ENCODE measurements at places on chromosomes 6 and 20.

GRCh38 chr20:63492982-63493381 lies 5.9 kb downstream of the EEF1A2 start:
- DNase-seq: no peak

DNA sequence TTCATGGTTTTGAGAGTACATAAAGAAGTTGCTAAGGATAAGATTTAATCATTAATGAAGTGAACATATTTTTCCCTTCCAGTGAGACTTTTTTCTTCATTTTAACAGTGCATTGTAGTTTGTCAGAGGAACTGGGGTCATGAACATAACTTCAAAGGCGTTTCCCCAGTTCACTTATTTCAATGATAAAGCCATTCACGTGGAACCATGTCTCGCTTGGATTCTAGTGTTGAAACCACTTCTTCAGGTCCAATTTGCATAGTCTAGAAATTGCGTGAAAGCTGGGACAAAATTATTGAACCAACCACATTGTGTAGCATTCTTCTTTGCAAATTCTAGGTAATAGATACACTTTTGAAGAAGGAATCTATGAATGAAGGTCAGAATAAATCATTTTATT lies 197.0 kb downstream of the CLIC5 start:
- no peak for DNase-seq

- DNase-seq: no peak
Measured at GRCh38 chr6:167547751-167548150, 222.9 kb downstream of the TTLL2 start.

DNA sequence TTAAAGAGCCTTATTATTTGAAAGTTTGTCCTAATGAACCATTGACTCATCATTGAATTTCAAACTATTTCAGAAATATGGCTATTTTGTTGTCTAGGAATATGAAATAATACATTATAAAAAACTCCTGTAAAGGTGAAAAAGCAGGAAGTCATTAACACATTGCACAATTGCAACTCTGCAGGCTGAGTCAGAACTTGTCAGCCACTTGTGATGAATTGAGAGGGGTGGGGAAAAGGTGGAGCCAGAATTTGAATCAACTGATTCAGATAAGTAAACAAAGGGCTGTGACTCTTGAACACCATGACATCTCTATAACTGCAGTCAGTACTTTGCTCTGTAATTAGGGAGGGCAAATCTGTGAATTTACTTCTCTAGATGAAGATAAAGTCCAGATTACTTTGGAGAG lies 6.0 kb downstream of the C6orf141 start:
- no peak for DNase-seq

- no peak for DNase-seq
Measured at GRCh38 chr6:161407581-161407980, 133.7 kb upstream of the AGPAT4 start.

DNA sequence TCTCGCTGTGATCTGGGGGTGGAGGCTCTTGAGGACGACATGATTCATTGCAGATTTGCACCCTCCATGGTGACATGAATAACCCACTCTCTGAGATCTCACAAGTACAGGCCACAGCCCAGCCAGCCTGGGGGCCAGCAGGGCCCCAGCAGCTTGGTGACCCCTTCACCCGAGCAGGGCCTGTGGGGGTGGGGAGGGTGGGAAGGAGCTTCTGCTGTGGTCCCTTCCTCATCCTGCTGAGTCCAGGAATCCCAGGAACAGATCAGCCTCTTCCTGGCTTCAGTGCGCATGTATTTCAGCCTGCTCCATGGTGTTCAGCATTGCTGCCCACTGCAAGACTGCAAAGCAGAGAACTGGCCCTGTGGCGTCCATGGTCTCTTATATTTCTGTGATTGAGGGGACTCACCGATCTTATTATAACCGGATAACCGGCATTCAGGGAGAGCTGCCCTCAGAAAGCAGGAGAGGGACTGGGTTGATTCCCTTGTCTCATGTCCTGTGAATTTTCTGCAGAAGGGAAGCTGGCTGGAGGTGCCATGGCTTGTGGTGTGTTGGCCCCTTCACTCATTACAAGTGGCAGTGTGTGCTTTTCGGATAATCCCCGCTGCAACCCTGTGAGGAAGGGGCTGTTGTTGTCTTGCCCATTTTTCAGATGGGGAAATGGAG lies 118.8 kb upstream of the FRMD1 start:
- DNase-seq: no peak

DNA sequence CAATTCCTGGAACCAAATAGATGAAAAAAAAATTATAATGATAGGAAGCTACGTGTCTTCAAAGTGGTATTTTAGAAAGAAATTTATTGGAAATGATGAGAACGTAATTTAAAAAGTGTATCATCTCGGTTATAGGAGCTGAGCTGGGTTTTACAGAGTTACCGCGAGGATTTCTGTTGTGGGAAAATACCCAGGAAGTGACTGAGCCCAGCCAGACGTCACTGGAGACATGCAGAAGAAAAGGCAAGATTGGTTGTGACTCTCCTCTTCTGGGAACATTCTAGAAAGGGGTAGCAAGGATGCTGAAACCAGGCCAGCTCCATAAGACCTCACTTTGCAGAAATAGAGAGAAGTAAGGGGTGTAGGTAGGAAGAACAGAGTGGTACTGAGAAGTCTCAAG lies 95.9 kb upstream of the ADGRF1 start:
- DNase-seq: no peak

DNA sequence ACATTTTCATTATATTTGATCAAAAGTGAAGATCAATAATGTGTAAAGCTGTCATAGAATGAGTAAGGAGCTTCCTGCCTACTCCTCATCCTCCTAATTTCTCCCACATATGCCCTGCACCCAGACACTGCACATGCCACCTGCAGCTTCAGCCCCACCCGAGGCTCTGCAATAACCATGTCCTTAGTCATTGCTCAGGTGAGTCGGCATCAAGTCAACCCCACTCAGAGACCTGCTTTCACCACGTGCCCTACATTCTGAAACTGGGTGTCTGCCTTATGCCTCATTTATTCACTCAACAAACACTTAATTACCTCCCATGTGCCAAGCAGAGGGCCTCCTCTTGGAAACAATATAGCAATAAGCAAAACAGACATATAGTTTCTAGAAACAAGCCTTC lies 15.4 kb upstream of the TNFAIP3 start:
- DNase-seq: no peak

GRCh38 chr6:98516206-98516605 lies 318.2 kb upstream of the POU3F2 start:
- DNase-seq: no peak

DNA sequence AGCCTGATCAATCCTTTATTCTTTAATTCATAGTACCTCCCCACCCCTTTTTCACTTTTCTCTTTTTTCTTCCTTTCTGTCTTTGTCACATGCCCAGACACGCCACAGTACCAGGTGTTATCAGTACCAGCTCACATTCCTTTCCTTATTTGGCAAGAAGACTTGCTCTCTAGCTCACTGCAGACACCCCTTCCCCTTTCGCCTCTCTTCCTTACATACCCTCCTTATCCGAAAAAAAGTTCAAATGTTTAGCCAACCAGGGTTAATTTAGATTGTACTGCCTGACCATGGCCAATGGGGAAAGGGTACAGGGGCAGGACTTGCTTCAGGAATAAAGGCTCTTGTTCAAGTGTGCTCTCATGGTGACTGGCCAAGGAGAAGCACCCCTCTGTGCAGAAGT lies 9.3 kb upstream of the SIRPB2 start:
- no peak for DNase-seq

DNA sequence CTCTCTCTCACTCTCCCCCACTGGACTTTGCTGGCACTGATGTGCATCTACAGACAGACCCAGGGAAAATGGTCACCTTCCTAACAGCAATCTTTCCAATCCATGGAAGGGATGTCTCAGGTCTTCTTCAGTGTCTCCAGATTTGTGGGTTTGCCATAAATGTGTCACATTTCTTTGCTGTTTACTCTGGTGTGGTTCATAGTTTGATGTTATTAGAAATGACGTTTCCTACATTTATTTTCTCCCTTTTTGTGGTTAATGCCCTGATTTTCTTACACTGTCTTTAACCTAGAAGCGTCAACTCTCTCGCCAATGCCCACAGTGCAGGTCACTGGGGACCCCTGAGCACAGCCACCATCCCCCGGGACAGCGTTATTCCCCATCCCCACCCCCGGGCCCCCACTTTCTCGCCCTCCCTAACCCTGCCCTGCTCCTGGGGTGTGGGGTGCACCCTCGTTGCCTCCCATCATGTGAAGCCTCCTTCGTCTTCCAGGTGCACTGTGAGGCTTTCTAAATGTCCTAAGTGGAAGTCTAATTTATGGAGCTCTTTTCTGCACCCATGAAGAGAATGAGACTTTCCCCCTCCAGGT lies 86.5 kb downstream of the YTHDF1 start:
- DNase-seq: no peak

DNA sequence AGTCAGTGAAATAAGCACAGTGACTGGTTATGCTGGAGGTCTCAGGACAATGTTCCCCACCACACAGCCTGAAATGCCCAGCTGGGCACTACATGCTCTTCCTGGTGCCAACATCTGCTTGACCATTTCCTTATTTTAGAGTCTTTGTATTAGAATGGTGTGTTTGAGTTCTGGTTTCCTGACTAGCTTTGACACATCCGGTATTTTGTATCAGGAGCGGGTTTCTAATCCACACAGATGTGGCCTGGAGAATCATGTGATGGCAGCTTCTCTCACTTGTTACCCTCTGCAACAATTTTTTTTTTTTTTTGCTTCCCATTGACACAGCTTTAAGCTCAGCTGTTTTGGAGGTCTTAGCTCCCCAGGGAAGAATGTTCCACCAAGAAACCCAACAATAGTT lies 164.5 kb upstream of the CST7 start:
- DNase-seq: no peak

DNA sequence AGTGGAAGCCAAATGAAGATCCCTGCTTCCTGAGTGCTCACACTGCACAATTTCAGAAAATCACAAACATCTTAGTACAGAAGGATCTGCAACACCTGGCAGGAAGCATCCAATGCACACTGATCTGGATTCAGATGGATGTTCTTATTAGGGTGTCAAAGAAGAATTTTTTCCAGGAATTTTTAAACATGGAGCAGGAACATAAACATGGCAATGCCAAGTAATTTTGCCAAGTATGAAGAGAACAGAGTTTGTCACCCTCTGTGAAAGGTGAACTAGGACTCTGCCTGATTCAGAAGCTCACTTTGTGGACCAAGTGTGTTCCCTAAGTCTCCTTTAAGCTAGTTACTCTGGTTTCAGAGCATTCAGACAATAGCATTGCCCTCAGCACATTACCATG lies 208.5 kb downstream of the EPHA7 start:
- no peak for DNase-seq

DNA sequence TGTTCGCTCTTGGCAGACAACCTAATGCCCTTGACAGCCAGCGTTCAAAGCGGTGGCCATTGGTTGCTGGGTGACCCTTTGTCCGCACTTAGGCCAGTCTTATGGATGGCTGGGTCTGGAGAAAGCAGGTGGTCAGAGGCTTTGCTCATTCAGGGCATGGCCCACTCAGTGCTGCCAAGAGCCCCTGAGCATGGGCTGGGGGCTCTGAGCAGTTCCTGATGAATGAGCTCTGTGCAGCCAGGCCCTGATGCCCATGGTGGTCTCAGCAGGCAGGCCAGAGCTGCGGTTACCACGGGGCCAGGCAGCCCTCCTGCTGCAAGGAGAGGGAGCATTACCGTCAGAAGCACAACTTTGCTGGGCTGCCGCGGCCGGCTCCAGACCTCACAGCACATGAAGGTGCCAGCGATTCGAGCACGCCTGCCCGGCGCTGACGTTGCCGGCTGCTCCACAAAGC lies 36.3 kb downstream of the CDH4 start:
- no peak for DNase-seq

DNA sequence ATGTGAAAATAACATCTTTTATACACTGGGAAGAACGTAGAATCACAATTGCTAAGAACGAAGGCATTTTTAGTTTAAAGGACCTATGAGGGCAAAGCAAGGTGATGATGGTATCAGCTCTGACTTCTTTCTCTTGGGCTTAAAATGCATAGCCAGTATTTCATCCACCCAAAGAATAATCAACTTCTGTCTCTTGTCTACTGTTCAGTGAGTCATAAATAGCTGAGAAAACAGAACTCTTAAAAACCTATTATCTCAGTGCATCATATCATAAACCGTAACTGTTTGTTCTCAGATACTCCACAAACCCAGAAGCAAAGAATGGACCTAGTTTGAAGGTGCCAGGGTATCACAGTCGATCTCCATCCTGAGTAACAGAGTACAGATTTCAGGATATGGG lies 5.2 kb downstream of the PHF10 start:
- DNase-seq: no peak

GRCh38 chr6:166441325-166442078 lies 58.8 kb upstream of the MPC1 start:
- DNase-seq: no peak

- DNase-seq: no peak
Measured at GRCh38 chr6:163716690-163717089, 302.2 kb downstream of the QKI start.

DNA sequence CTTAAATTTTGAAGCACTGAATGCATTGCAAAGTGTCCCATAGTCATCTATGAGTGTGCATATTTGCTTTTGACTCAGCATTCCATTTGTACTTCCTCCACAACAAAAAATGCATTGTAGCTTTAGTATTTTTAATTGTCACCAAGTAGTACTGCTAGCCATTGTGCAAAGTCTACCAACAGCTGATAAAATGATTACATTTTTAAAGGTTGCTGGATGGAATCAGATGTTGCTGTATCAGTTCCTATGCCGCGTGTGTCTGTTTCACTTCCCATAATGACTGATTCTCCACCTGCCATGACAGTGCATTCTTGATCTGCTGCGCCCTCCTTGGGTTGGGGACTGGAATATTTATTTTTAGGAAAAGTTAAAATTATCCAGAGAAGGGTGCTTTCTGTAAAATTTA lies 41.2 kb downstream of the SLX4IP start:
- no peak for DNase-seq

DNA sequence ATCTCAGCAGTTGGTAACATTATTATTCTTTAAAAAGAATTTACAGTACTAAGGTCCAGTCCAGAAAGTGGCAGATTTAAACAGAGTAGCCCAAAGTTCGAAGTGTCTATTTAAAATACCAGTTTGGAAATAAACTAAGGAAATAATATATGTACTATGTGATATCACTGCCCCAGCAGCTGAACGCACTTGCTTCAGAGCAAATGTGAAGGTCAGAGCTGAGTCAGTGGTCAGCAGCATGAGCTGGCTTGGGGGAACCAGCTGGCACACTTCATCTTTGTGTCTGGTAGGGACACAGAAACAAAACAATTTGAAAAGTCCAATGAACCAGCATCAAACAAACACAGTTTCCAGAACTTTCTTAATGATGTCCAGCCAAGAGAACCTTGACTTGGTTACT lies 15.4 kb downstream of the TMEM14B start:
- no peak for DNase-seq

DNA sequence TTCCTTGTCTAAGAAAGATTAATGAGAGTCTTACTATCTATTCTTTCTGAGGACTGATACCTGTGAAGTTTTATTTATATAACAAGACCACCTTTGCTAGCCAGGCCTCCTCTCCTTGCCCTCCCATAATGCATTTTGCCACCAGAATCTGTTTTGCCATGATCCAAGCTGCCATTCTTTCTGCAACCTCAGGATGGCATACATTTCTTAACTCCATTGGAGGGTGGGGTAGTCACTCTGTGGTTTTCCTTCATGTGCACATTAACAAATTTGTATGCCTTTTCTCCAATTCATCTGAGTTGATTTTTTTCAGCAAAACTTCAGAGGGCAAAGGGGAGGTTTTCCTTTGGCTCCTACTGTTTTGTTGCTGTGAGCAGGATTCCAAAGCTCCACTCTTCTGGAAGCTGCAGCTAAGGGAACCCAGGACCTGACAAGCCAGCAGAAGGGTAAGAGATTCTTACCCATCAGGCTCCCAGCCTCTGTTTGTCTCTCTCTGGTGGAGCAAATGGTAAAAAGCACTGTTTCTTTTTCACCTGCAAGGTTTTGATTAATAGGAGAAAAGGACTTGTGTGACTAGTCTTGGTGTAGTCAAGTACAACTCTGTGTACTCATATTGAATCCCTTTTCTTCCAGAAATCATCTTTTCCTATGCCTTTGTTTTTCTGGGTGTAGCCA lies 26.2 kb upstream of the ENPP4 start:
- DNase-seq: no peak
